NCI-H524 treated with DMSO at 0.1 percent for 48 hours (cell line): ENCODE measurements at places on chromosomes 11 and 22.

DNA sequence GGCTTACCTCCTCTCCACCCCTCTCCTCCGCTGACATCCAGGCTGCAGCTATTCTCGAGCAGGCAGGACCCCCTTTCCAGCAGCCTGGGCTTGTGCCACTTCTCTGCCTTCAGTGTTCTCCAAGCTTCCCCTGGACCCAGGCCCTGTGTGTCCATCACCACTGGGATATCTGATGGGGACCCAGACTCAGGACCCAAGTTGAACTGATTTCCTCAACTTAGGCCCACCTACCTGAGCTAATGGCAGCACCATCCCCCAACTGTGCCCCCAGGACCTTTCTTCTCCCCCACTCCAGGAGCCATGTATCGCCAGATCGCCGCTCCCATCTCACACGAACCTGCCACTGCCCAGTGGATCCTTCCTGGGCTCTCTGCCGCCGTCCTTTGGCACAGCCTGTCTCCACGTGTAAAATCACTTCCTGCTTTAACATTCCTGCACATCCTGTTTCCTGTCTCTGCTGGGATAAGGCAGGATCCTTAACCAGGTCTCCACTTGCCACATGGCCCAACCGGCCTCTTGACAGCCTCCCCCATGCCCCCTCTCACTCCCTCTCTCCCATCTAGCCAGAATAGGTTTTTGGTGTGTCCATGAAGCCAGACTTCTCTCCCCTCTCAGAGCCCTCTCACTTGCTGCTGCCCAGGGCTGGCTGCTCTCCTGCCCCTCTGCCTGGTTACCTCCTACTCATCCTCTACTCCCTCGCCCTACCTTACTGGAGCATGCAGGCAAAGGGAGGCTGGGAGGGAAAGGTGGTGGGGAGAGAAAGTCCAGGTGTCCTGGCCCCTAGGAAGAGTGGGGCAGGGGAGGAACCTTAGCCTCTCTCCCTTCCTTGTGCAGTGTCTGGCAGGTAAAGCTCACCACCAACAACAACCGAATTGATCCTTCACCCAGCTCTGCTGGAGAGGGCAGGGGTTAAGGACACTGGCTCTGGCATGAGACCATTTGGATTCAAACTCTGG lies 9.4 kb downstream of the SPATA19 start:
- DNase-seq, result no peak

DNA sequence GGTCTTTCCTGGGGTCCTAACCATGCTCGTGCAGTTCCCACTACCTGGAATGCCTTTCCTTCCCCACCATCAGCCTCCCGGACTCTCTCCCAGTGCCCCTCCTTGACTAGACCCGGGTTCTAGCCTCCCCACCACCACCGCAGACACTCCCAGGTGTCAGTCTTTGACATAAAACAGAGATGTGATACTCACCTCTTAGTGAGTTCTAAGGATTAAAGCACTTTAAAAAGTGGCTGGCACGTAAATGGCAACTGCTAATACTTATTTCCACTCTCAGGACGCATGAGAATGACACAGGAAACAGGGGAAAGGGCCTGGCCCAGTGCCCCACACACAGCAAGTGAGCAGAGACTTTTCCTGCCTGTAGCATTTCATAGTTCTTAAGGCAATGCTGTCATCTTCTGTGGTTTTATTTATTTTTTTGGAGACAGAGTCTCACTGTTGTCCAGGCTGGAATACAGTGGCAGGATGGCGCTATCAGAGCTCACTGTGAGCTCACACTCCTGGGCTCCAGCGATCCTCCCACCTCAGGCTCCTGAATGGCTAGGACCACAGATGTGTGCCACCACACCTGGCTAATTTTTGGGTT lies 1.9 kb upstream of the SLC25A45 start:
- DNase-seq, result no peak

DNA sequence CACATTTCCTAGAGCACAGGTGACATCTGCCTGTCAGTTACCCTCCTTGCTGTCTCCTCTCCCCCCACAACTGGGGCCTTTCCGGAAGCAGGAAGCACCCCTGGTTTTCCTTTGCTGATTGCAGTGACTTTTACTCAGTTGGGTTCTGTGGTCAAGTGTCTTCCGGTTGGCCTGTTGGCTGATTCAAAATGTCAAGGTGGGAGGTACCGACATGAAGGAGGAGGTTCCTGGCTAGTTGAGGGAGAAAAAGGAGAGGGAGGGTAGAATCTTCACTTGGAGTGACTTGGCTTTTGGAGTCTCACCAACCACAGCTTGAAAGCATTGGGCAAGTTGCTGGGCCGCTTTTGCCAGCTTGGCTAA lies 9.3 kb upstream of the ADAMTS15 start:
- no peak for DNase-seq

- no peak for DNase-seq
These were observed 30.4 kb downstream of the OPCML start for GRCh38 chr11:133501643-133502539.

DNA sequence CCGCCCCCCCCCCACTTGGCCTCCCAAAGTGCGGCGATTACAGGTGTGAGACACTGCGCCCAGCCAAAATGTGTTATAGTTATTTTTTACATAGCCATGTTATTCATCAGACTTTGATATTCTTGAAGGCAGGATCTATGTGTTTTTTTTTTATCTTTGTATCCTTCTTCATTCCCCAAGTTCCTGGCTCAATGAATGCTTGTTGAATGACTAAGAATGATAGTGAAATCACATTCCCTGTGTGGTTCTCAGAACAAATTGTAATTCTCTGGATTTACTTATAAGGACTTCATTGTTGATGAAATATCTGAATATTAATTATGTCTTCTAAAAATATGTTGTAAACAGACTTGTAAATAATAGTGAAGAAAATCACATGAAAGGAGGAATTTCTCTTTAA lies 33.5 kb downstream of the MMP7 start:
- DNase-seq, result no peak

DNA sequence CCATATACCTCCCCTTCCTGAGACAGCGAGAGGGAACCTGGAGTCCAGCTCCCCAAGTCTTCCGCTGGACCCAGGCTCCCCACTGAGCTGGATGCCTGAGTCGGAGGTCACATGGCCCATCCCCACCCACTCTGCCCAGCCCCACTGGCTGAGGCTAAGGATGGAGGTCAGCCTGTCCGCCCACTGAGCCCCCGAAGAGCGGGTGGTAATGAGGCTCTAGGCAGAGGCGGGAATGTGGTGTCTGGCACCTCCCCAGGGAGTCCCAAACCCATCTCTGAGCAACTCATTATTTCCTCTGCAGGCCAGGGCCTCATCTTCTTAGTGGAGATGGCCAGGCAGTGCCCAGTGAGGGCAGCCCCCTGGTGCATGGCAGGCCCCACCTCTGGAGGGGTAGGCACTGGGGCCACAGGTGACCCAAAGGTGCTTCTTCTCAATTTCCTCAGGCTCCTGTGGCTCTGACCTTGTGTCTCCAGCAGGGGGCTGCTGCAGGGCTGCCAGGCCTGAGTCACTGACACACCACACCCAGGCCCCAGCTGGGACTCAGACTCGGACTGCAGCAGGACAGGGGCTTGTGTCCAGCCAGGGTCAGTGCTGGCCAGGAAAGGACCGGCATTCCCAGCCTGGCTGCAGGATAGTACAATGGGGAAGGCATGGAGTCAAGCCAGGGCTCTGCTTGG lies 10.2 kb upstream of the PDE2A start:
- no peak for DNase-seq

- no peak for DNase-seq
These were observed 31.5 kb downstream of the SDHD start for GRCh38 chr11:112118176-112118575.

DNA sequence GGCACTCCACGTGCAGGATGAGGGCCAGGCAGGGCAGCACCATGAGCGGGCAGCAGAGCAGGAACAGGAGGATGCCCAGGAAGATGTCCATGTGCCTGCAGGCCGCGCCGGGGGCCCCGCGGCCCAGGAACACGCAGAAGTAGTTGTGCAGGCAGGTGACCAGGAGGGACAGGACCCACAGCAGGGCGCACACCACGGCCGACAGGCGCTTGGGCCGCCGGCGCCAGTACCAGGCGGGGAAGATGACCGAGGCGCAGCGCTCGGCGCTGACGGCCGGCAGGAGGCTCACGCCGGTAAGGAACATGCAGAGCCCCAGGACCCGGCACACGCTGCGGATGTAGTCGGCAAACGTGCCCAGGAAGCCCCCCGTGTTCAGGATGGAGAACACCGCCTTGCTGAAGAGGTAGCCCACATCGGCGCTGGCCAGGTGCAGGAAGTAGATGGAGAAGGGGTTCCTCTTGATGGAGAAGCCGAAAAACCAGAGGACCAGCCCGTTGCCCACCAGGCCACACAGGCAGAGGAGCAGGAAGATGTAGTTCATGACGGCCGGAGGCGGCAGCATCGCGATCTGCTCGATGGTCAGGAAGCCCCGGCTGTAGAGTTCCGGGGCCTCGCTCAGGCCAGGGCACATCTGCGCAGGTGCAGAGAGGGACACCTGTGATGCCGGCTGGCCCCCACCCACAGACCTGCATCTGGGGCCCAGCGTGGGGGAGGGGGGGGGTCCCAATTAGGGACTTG lies 7.2 kb downstream of the MRGPRF start:
- no peak for DNase-seq

- no peak for DNase-seq
These were observed 175.2 kb downstream of the DBX1 start for GRCh38 chr11:19985111-19985510.
